CD8-positive, alpha-beta T cell (primary cell): ENCODE measurements at places on chromosomes 3 and 15.

- DNase-seq, result no peak
These were observed 142.7 kb upstream of the BHLHE40 start for GRCh38 chr3:4836516-4836915.

GRCh38 chr3:30691249-30691880 is 85.0 kb downstream of the TGFBR2 start:
- no peak for DNase-seq

- no peak for DNase-seq
These were observed 684 bp downstream of the SLTM start for GRCh38 chr15:58932710-58933280.

DNA sequence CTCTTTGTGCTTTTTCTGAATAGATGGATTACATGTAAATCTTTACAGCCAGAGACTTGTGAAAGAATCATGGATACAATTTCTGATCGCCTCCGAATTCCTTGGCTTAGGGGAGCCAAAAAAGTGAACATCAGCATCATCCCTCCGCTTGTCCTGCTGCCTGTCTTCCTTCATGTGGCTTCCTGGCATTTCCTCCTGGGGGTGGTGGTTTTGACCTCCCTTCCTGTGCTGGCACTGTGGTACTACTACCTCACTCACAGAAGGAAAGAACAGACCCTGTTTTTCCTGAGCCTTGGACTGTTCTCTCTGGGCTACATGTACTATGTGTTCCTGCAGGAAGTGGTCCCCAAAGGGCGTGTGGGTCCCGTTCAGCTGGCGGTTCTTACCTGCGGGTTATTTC is 5.9 kb downstream of the ZDHHC23 start:
- DNase-seq, result no peak

DNA sequence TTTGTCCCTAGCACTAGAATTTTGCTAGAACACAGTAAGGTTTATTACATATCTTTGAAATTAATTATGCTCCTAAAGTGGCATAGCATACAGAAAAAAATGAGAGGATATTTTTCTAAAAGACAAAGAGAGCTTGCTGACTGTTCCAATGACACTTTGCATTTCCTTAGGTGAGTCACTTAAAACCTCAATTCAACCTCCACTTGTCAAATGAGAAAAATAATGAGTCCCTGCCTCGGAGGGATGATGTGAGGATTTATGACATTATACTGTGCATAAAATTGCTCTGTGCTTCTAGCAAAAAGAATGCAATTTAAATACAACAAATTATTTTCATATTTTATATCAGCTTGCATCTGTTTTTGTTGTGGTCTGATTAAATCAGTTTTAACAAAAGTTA is 1417.0 kb upstream of the ALCAM start:
- DNase-seq, result no peak

DNA sequence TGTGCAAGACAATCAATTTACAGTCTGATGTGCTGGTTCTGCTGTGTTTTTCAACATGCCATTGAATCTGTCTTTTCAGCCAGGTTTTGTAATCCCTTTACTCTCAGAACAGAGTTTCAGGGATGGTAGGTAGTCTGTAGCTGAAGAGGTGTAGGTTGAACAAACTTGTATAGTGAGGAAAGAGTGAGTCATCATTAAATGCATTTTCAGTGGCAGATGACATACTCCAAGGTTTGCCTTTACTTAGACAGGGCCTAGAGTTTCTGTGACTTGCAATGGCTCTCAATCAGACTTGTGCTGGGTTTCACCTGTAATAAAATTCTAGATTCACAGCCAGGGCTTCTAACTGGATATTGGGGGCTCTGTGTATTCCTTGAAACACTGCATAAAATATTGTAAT is 94.6 kb downstream of the CYP19A1 start:
- DNase-seq, result no peak

DNA sequence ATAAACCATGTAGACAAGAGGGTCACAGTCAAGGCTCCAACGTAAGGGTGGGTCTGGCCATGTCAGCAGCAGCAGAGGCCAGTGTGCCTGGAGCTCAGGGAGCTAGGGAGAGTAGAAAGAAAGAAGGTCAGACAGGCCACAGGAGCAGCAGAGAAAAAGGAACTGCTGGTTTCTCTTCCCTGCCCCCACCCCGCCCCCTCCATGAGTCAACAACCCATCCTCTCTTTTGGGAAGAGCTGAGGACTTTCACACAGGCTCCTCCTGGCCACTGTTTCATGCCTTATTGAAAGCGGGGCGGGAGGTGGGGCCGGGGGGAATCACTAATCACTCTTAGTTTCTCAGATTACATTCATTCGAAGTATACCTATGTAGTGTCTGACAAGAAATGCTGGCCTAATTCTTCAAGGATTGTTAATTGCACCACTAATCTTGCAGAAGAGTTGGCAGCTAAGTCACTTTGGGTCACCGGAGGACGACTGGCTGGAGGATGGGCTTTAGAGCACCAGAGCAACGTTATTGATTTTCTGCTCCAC is 9.1 kb upstream of the SCG3 start:
- no peak for DNase-seq

- no peak for DNase-seq
These were observed 6.8 kb downstream of the SLC35A5 start for GRCh38 chr3:112568642-112569041.

DNA sequence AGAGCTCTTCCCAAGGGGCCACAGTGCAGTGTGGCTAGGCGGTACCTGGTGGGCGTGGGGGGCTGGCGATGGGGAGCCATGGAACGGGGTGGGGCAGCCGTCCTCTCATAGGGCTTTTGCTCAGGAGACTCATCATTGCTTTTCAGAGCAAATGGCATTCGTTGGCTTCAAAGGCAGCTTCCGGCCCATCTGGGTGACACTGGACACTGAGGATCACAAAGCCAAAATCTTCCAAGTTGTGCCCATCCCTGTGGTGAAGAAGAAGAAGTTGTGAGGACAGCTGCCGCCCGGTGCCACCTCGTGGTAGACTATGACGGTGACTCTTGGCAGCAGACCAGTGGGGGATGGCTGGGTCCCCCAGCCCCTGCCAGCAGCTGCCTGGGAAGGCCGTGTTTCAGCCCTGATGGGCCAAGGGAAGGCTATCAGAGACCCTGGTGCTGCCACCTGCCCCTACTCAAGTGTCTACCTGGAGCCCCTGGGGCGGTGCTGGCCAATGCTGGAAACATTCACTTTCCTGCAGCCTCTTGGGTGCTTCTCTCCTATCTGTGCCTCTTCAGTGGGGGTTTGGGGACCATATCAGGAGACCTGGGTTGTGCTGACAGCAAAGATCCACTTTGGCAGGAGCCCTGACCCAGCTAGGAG is 40.8 kb downstream of the MESD start:
- DNase-seq, result no peak

DNA sequence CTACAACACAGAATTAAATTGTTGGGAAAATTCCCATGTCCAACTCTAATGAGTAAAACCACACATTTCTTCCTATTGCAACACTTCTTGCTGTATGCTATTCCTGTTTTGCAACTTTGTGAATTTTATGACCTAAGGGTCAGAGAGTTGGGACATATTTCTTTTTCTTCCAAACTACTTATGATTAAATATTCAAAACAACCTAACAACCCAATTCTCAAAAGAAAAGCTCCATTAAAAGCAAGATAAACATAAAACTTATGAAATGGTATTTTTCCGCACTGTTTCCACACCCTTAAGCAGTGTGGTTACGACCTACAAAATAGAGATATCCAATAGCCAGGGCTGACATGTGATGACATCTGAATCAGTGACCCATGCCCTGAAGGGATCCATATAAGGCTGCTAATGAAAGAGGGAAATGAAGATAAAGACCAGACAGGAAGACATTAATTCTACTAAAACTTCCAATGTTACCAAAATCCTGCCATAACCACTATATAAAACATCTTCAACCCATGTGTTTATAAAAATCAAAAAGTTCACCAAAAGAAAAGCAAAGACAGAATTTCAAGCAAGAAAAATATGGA is 45.6 kb downstream of the DMXL2 start:
- no peak for DNase-seq

DNA sequence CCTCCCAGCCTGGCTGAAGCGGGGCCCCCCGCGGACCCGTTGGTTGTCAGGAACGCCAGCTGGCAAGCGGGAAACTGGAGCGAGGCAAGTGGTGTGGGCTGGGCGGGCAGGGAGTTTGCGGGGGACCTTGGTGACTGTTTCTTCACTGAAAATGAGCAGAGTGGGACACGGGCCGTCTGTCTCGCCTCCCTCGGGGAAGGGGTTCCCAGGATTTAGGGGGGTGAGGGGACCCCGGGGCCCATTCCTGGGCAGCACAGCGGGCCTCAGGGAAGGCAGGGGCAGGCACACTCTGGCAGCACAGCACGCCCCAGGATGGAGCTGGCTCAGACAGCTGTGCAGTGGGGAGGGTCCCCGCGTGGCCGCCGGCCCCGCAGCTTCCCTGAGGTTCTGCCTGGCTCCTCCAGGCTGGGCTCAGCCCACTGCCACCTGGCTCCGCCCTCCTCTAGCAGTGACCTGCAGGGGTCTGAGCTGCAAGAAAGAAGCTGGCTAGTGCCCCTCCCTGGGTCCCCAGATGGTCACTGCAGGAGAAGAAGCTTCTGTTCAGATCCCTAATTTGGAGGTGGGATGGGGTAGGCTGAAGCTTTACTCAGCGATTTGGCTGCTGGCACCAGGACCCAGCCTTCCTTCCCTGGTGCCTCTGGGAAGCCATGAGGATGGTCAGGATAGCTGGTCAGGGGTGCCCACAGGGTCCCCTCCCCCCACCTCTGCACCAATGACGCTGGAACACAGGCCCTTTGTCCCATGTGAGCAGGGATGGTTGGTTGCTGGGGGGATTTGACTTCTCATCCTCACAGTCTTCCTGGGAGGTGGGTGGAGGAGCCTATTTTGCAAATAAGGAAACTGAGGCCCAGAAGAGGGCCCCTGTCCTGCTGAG is 90.4 kb downstream of the TBC1D2B start:
- no peak for DNase-seq

GRCh38 chr3:182492536-182492935 is 300.8 kb upstream of the ATP11B start:
- DNase-seq, result no peak

- DNase-seq, result no peak
These were observed 106.8 kb upstream of the IGF1R start for GRCh38 chr15:98541519-98541918.

DNA sequence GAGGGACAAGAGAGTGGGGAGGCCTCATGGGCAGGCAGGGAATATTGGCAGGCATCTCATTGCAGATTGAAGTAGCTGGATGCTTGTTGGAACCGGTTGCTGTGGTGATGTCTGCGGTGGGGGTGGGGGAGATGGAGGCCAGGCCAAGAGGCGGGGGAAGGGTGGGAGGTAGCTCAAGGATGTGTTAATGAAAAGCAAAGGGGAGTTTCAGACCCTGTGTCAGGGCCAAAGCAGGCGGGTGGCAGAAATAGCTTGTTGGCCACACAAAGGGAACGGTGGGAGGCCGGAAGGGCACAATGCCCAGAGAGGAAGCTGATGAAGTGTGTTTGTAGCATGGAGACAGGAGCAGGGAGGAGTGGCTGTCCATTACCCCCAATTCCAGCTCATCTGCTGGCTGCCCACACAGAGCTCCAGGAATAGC is 28.0 kb downstream of the CCDC33 start:
- DNase-seq, result no peak

- DNase-seq, result no peak
These were observed 293.7 kb upstream of the GADL1 start for GRCh38 chr3:31188112-31188511.

DNA sequence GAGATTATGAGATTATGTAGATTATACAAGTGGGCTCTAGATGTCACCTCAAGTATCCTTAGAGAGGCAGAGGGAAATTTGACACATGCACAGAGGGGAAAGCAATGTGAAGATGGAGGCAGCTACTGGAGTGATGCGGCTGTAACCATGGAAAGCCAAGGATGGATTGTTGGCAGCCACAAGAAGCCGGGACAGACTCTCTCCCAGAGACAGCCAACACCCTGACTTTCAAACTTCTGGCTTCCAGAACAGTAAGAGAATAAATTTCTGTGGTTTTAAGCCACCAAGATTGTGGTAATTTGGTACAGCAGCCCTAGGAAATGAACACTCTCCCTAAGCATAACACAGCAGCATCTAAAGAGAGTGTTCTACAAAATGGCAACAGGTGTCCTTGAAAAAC is 34.4 kb upstream of the PRICKLE2 start:
- no peak for DNase-seq

GRCh38 chr15:38672814-38673670 is 108.4 kb upstream of the RASGRP1 start:
- no peak for DNase-seq

- DNase-seq, result no peak
These were observed 40.2 kb upstream of the UBE2E2 start for GRCh38 chr3:23162934-23163333.

GRCh38 chr3:112889357-112889756 is 42.7 kb upstream of the CD200R1L start:
- DNase-seq, result no peak

DNA sequence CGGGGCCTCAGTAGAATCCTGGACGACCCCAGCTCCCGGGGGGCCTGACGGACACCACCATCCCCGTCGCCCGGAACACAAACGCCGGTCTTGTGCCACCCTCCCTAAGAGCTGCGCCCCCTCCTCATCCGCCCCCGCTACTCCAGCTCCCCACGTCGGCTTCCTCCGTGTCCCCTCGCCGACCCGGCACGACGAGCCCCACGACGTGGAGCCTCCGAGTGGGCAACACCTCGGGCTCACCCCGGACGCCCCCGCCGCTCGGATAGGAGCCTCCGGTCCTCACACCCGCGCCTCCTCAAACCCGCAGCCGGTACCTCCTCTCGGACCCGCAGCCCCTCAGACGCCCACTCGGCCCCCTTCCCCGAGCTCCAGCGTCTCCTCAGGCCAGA is 525 bp downstream of the NPTN start:
- DNase-seq, result no peak

DNA sequence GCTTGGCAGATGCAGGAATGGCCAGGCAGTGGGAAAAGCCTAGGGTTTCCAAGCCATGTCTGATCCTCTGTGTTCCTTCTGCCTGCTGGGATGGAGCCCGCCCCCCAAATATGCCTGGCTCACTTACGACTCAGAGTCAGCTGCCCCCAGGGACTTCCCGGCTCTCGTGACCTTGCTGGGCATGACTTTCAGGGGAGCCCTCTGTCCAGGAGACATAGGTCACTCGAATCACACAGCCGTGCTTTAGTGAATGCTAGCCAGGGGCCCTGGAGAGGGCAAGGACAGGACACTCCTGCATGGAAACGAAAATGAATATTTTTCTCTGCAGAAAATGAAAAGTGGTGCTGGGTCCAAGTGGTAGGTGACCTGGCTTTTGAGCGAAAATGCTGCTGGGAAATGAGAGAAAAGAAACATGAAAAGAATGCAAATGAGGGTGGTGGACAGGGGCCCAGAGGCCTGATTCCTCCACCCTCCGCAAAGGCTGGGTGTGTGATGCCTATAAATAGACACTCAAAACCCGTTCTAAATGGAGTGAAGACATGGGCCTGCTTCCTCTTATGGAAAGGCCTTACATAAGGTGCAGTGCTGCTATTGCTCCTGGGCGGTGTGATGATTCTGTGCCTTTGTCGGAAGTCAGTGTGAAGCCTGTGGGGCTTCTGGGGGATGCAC is 107.4 kb downstream of the APBA2 start:
- DNase-seq, result no peak

GRCh38 chr3:195177422-195178123 is 93.4 kb downstream of the XXYLT1 start:
- DNase-seq, result no peak

GRCh38 chr3:189726277-189726676 is 95.1 kb downstream of the TP63 start:
- no peak for DNase-seq
